ENCODE measurements at places on chromosomes 4 and X.
A peak's percentile ranks its signal among the peaks of the same experiment; 100 is the strongest.

GRCh38 chr4:169351872-169352271 is 81.1 kb upstream of the SH3RF1 start:
- no peak for DNase-seq

- no peak for DNase-seq
These were observed 32.4 kb downstream of the KLHL8 start for GRCh38 chr4:87188048-87188447.

DNA sequence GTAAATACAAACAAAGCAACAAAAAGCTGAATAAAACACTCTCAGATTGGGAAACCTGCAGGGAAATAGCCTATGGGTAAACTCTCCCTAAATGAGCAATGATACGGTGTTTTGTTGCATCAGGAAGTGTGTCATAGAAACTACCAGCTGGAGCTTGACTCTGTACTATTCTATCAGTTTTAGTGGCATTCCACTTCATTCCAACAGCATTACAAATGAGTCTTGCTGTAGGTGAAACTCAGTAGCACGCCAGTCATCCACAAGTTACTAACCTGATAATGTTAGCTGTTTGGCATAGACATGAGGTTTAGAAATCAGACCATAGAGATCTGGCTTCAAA is 24.9 kb downstream of the FGFBP1 start:
- DNase-seq, result no peak

- no peak for DNase-seq
These were observed 13.6 kb upstream of the BOD1L1 start for GRCh38 chr4:13641084-13641483.

DNA sequence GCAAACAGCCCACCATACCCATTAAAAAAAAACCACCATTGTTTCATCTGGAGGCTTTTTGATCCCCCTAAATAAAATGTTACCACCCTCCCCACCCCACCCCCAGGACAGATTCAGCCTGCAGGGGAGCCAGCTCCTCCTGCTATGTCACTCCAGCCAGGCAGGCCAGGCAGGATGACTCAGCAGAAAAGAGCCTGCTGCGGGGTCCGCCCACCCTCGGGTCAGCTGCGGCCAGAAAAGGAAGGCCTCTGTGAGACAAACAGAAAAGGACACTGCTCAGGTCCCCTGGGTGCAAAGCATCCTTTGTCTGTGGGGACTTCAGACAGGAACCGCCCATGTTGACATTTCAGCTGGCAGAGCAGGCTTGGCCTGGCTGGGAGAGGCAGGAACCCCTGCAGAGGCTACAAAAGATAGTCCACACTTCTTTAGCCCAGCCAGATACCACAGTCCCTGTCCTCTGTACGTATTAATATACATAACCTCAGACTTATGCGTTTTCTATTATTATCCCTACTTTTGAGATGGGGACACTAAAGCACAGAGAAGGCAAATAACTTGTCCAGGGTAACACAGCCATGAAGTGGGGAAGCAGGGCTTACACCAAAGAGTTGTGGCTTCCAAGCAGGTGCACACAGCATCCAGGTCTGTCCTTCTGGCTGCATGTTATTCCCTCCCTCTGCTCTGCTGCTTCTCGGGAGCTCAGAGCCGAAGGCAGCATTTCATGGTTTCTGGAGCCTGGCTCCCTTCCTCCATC is 147.7 kb downstream of the CPEB2 start:
- DNase-seq, result no peak

DNA sequence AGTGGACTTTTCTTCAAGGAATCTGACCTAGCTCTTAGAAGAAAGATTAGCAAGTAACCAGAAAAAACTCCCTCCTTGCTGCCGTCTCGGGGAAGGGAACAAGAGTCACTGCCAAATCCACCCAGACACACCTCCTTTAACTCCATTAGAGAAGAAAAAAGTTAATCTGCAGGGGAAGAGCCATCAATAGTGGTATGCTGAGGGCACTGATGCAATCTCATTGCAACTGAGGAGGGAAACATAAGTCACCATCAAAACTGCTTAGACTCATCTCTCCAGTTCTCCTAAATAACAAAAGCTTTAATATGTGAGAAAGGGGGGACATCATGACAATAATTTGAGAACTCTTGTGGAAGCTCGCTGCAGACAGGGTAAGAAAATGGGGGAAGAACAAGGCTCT is 49.3 kb upstream of the MAGED4B start:
- DNase-seq, result no peak

GRCh38 chr4:142840516-142841123 is 5.5 kb downstream of the INPP4B start:
- peak; percentile 40 for DNase-seq

- DNase-seq, result no peak
These were observed 1303.5 kb downstream of the RAPGEF2 start for GRCh38 chr4:160406263-160406825.
